Keratinocyte (primary cell): ENCODE measurements at places on chromosomes 1 and 21.

- no peak for DNase-seq
These were observed 19.3 kb upstream of the LBR start for GRCh38 chr1:225446981-225447615.

GRCh38 chr1:209583408-209583807, at the start of gene CAMK1G:
Gene CAMK1G (plus strand): TSS chr1:209583714. CDS start chr1:209594984, 11,270 bp downstream.
- DNase-seq = no peak

DNA sequence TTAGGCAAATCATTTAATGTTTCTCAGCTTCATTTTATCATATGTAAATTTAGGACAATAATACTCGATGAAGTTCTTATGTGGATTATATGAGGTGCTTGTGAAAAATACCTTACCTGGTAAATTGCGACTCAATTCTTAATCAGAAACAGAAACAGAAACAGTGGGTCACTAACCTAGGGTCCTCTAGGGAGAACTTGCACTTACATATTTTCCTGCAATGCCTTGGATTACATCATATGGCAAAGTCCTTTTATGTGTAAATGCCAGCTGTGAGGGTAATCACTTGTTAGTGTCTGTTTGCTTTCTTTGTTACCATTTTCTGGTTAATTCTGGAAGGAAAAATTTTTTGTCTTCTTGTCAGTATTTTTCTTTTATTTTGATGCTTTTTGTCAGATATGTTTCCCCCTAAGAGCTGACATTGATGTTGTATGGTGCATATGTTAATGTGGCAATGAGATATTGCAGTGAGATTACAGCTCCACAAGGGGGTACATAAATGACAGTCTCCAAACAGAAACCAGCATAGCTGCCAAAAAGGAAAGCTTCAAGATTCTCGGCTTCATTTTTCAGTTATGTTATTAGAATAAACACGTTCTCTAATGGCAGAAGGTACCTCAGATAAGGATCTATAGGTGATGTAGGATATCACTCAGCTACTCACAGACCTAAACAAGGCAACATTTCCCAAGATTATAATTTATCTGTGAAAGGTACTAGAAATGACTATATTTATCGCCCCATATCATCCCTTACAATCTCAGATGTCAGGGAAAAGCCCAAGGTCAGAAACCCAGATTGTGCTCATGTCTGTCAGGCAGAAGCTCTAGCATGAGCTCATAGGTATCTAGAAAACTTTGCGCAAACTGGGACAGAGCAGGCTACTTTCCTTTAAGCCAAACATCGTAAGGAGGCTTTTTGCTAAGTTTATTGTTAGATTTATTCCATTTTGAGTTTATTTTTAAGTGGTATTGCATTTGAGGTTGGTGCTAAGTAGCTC, 119.9 kb downstream of the FASLG start:
- DNase-seq = no peak

- DNase-seq = no peak
These were observed 1.9 kb downstream of the AGO1 start for GRCh38 chr1:35884934-35885333.

- DNase-seq = no peak
These were observed 28.9 kb upstream of the VAV3 start for GRCh38 chr1:107993920-107994319.

- no peak for DNase-seq
These were observed 11.9 kb downstream of the PHTF1 start for GRCh38 chr1:113747376-113747775.

DNA sequence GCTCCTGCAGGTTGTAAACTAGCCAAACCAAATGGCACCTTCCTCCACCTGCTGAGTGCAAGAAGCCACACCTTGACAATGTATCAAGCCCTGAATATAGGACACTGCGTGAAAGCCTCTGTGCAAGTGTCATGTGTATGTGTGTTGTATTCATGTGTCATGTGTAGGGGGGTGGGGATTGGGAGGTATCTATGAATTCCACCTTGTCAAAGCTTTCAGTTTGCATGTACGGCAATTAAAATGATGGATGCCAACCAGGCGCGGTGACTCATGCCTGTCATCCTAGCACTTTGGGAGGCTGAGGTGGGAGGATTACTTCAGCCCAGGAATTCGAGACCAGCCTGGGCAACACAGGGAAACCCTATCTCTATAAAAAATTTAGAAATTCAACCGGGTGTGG, 19.8 kb downstream of the CD34 start:
- no peak for DNase-seq

DNA sequence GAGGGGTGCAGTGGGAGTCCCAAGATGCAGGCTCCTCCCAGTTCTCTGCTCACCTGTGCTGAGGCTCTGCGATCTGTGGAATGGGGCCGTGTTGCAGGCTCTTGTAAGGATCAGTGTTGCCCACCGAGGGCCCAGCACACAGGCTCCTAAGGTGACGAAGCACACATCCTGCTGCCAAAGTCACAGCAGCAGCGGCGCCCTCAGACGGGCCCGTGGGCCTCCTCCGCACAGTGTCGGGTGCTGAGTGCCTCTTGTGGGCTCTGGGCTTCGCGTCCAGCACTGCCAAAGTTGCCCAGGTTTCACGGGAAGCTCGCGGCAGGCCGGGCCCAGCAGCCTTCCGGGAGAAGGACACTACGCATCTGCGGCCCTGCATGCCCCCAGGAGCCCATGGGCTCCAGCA, 72.1 kb upstream of the ABCG1 start:
- no peak for DNase-seq

DNA sequence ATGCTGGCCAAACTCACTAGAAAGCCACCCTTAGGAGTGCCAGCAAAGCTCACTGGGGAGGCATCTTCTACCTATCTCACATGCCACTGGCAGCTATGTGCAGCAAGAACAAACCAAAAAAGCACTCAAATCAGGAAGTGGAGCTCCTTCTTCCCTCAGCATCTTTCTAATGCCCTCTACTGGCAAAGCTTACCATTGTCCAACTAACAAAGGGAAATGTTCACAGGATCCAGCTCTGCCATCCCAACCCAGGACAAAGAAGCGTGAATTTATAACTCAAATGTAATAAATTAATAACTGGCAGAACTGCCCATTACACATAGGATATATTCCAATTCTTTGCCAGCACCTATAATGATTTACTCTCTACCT, 38.9 kb downstream of the LEPR start:
- DNase-seq = no peak

GRCh38 chr1:116153692-116154031, 42.5 kb downstream of the MAB21L3 start:
- no peak for DNase-seq

DNA sequence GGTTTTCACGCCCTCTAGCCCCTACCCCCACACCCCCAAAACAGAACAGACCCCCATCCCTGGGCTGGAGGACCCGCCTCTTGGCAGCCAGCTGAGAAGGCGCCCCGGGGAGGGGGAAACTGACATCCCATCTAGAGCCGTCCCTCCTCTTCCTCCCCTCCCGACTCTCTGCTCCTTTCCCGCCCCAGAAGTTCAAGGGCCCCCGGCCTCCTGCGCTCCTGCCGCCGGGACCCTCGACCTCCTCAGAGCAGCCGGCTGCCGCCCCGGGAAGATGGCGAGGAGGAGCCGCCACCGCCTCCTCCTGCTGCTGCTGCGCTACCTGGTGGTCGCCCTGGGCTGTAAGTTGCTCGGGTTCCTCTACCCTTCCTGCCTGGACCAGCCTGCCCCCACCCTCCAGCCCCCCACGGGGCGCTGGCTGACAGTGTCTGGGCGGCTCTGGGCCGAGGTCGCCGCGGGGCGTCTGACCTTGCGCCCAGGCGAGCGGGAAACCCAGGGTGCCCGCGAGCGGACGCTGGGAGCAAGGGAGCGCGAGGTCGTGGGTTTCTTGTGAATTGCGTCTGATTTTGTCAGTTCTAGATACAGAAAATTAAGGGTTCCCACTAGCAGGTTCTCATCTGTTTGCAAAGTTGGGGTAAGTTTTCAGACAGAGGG, 618 bp downstream of the JAM2 start:
- DNase-seq = no peak

GRCh38 chr21:41222247-41223068, 54.5 kb downstream of the BACE2 start:
- DNase-seq = no peak

GRCh38 chr1:115299266-115299665, 38.8 kb downstream of the NGF start:
- DNase-seq = no peak

GRCh38 chr1:121448851-121449250, 264.1 kb downstream of the SRGAP2C start:
- DNase-seq = no peak

- DNase-seq = no peak
These were observed 228.1 kb upstream of the ST6GALNAC5 start for GRCh38 chr1:76639181-76639580.

DNA sequence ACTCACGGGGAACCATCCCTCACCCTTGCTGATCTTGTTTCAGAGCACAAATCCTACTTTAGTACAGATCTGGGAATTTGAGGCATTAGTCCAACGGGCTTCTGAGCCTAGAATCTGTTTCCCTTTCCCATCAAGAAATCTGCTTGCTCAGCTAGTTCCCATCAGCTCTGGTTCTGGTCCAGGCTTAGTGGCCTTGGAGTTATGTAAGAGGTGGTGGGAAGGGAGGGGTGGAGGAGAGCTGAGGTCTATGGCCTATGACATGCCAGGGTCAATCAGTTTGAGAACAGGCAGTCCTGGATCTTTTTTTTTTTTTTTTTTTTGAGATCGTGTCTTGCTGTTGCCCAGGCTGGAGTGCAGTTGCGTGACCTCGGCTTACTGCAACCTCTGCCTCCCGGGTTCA, 4.1 kb downstream of the GSTM1 start:
- DNase-seq = no peak

DNA sequence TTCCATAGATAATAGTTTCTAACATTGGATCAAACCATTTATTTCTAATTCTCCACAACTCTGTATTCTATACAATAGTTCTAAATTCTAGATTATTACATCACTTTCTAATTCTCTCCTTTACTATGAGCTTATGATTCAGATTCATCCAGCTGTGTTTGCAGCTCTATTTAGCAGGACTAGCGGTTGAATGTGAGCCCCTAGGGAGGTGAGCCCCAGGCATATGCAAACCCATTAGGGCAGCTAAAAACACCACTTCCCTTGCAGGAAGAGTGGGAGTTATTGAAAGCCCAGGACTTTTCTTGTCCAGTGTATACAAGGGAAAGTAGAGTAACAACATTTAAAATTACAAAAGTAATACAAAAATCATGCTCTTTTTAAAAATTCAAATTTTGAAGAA, 56.9 kb downstream of the KRTAP19-8 start:
- no peak for DNase-seq

- no peak for DNase-seq
These were observed 33.4 kb downstream of the BACE2 start for GRCh38 chr21:41201385-41201784.

DNA sequence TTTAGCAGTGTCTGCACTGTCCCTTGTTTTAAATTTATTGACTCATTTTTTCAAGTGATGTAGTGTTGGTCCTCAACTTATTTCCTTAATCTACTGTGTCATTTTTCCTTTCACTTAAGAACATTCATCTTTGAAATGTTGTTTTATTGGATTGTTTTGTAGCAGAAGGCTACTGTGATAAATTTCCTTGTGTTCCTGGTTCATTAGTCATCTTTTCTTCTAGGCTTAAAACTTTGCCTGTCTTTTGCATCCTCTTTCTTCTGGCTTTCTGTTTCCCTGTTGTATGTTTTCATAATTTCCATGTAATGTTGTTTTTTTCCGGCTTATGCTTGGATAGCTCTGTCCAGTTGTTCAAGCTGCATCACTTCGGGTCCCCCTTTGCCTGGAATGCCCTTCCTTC, 61.9 kb downstream of the UBE2T start:
- no peak for DNase-seq

DNA sequence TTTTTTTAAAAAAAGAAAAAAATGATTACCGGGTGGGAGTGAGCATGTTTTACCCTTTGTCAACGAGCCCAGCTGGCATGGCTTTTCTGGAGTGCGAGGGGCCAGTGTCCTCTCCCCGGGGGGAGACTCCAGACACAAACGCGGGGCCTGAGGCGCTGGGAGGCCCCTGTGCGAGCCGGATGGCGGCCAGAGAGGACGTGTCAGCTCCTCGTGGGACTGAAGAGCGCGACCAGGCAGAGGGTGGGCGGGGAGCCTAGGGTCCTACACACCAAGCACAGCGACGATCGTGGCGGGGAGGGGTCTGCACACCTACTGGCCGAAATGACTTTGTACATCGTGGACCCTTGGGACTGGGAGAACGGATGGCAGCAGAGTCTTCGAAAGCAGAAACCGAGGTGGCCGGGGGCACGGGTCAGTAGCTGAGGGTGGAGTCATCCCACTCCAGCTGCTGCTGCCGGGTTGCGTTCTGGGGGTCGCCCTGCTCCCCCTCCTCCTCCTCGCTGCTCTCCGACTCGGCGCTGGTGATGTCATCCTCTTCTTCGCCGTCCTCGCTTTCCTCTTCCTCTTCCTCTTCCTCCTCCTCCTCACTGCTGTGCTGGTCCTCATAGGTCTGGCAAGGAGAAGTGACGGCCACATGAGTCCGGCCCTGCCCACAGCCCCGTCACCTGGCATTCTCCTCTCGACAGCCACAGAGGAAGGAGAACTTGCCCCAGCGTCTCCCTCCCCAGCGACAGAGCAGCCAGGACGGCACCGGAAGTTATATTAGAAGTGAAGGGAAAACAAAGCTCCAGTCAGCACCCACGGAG, 78.8 kb downstream of the PIK3CD start:
- DNase-seq = no peak

DNA sequence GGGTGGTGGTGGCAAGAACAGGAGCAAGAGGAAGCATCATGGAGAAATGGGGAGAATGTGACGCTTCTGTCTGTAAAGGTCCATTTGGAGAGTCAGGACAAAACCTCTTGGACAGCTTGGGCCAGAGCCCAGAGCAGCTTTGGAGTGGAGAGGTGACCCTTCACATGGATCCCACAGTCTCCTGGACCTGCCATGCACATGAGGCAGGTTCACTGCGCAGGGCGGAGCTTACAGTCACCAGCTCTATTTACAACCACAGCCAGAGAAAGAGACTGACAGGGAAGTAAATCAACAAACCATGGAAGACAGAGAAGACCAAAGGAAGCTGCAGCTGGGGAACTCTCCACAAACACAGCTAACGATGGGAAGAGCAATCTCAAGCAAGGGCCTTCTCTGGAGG, 828 bp upstream of the RGS8 start:
- no peak for DNase-seq

- DNase-seq = no peak
These were observed 79.3 kb downstream of the SH3BGR start for GRCh38 chr21:39531064-39531463.

- DNase-seq = no peak
These were observed 525 bp downstream of the RYR2 start for GRCh38 chr1:237042526-237042891.

DNA sequence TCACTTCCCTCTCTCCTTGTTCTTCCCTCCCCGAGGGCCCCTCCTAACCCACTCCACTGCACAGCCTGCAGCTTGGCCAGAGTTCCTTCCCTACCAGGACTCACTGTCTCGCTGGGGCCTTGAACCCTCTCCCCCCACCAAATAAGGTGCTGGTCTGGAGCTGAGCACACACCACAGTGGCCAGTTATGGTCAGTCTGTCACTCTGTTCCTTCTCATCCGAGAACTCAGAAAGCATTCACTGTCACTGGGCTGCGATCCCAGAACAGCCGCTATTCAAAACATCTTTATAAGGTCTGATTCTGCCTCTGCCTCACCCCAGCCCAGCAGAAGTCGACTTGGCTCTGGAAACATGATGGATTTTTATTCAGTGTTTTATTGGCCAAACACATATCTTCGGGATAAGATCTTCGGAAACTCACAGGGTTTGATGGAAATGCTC, 19.8 kb upstream of the LBR start:
- DNase-seq = no peak
